ENCODE measurements at places on chromosomes 1 and 21. TPM values are rescaled to one million over a fixed set of nuclear protein-coding genes. Genes with fewer than 3 reads are reported as not detected.

- DNase-seq: no peak
These were observed 98.0 kb downstream of the KCNH1 start for GRCh38 chr1:211035821-211036380.

DNA sequence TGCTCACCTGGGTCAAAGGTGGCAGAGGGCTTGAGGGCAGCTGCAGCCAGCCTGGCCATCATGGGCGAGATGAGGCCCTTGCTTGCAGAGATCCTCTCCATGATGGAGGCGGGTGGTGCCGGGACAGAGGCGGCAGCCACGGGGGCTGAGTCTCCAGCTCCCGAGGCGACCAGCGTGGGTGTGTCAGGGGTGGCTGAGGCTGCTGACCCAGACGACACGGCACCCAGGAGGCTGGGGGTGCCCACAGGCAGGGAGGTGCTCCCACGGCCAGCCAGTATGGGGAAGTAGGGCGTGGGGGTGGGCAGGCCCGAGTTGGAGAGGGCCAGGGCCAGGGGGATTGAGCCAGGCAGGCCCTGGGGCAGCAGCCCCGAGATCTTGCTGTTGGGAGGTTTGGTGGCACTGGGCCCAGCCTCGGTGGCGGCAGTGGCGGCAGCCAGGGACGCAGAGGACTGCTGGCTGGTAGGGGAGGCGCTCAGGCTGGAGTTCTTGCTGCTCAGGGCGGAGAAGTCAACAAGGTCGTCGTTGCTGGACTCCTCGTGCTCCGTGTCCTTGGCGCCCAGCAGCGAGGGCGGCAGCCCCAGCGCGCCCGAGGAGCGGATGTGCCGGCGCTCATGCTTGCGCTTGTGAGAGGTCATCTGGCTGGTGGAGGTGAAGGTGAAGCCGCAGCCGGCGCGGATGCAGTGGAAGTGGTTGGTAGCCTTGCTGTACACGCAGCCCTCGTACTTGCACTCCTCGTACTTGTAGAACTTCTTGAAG lies 142.9 kb downstream of the CASZ1 start:
- DNase-seq: no peak

DNA sequence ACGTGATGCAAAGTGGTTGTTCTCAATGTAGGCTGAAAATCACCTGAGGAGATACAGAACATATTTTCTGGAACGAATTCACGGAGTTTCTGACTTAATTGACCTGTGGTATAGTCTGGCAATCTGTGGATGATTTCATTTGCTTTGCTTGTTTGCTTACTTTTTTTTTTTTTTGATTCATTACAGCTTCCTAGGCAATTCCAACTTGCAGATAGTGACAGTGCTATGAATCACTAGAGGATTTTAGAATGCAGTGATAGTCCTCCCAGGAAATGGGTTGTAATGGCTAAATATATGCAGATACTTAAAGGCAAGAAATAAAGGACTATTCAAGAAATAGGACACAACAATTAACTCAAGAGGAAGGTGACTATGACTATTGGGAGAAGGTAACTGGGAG lies 1378.1 kb upstream of the PRMT6 start:
- no peak for DNase-seq

INSRR gene
- polyA plus RNA-seq: 0.63 TPM

CAMK2N1 gene
- 2.8 TPM for polyA plus RNA-seq

TSPAN1 gene
- polyA plus RNA-seq: 12.2 TPM
